ENCODE measurements at places on chromosomes 1 and 21.

- no peak for DNase-seq
These were observed 1.7 kb downstream of the OSCP1 start for GRCh38 chr1:36448530-36449056.

DNA sequence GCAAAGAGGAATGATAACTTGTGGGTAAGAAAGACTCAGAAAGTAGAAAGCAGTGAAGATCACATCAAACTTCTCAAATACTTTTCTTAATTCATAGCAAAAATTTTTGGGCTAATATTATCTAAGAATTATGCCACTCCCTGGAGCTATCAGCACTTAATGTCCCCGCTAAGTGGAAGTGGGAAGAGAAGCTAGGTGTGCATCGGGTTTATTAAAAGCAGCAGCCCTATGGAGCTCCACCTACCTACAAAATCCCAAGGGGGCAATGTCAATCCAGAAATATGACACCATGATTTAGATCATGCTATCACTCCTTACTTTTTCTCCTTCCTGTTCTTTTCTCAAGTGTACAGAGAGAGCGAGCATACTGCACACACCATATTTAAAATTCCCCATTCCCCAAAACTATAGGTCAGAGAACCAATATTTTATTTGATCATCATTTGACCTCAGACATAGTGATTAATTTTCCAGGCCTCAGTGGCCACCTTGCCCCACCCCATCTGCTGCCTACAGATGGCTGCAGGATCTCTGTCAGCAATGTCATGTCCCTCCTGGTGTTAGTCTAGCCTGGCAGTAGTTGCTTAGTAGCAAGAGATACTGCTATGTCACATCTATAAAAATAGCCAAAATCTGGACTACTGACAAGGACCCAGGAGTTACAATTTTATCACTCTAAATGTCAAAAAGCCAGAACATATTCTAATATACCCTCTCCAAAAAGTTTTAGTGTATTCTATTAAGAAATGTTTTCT, 66.6 kb downstream of the MAP3K21 start:
- DNase-seq, result no peak

DNA sequence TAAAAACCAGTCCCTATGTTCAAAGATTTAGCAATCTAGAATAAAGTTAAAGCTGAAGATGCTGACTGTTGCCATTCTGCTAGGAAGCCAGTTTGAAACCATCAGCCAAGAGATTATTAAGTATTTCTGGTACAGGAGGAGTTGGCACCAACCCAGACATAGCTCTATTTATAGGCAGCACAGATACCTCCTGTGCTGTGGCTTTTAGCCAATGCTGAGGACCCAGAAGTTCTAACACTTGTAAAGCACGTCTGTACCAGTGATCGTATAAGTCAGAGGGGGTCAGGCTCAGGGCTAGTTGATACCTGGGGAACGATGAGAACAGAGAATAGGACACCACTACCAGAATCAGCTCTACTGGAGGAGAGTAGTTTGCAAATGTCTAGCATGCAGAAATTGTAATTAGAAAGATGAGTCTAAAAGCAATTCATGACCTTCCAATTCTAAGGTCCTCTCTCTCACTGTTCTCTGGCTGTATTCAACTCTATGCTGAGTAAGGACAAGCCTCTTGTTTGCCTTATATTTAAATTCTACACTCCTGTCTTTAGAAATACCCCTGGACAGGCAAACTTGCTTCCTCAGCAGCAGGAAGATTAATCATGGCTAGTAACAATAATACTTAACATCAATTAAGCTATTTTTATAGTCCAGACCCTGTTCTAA, 96.8 kb upstream of the PALMD start:
- no peak for DNase-seq

GRCh38 chr1:234533034-234533891, 54.3 kb upstream of the TARBP1 start:
- DNase-seq, result no peak

DNA sequence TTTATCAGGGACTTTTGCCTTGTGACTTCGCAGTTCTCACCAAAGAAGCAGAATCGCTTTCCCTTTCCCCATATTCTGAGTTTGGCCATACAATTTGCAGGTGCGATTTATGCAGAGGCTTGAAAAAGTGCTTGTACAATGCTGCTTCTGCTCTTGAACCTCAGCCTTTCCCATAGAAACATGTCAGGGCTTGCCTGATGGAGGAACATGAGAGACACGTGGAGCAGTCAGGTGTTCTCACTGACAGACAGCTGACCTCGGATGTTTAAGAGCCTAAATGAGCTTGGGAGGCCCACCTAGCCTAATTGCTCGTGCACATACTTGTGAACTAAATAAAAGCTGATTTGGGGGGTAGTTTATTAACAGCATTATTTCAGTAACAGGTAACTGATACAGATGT, 290.0 kb downstream of the S1PR1 start:
- DNase-seq, result no peak

- no peak for DNase-seq
These were observed 11.7 kb downstream of the TNFSF18 start for GRCh38 chr1:173038875-173039554.

DNA sequence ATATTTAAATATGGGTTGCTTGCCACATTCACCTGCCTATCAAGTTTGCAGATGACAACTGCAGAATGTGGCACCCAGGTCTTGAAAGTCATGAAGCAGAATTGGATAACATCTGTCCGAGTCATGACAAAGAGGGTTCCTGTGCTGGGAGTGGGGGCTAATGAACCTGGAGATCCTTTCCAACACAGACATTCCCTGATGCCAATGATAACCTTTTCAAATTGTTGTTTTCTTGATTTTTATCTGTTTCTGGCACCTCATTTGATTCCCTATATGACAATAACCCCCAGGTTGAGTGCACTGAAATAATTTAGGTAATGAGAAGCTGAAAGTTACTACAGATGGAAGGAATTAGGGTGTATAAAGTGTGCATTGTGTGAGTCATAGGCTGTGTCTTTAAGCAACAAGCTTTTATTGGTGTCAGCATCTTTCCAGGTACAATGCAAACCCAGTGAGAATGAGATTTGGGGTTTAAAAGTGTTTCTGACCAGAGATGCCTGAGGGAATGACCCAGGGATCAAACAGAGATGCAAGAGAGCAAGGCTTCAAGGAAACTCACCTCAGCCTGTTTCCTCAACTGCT, 32.0 kb upstream of the IL10 start:
- no peak for DNase-seq

GRCh38 chr1:201268604-201269151, 14.6 kb upstream of the PKP1 start:
- no peak for DNase-seq

- no peak for DNase-seq
These were observed 45.5 kb upstream of the SPOCD1 start for GRCh38 chr1:31861346-31861745.

GRCh38 chr1:117414943-117415342, 47.7 kb downstream of the MAN1A2 start:
- no peak for DNase-seq

GRCh38 chr1:206021008-206021625, 2.6 kb downstream of the CTSE start:
- DNase-seq, result no peak

DNA sequence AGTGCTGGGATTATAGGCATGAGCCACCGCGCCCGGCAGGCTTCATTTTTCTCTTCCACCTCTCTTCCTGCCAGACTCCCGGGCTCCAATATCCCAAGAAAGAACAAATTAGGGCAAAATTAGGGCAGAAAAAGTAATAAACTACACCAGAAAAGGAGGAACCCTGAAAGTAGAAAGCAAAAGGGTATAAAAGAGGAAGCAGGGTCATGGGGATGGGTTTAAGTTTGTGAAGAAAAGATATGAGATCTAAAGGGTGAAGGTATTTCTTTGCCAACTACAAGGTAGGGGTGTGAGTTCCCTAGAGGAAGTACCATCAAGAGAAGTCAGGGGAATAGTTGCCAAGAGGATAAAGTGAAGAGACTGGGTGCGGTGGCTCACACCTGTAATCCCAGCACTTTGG, 9.9 kb downstream of the PTPN22 start:
- no peak for DNase-seq

DNA sequence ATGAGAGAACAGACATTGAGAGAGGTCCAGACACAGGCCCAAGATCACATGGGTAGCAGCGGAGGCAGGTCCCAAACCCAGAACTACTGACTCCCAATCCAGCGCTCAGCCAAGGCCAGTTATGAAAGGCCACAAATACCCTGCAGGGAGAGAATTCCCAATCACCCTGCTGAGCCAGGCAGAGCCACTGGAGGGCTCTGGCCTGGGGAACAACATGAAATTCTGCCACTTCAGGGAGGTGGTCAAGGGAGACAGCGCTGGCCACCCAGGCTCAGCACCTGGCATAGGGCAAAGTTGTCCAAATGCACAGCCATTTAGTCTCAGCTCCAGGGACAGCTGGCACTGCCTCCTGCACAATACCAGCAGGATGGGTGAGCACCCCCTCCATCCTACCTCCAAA, 27.5 kb downstream of the SLC9A1 start:
- no peak for DNase-seq

DNA sequence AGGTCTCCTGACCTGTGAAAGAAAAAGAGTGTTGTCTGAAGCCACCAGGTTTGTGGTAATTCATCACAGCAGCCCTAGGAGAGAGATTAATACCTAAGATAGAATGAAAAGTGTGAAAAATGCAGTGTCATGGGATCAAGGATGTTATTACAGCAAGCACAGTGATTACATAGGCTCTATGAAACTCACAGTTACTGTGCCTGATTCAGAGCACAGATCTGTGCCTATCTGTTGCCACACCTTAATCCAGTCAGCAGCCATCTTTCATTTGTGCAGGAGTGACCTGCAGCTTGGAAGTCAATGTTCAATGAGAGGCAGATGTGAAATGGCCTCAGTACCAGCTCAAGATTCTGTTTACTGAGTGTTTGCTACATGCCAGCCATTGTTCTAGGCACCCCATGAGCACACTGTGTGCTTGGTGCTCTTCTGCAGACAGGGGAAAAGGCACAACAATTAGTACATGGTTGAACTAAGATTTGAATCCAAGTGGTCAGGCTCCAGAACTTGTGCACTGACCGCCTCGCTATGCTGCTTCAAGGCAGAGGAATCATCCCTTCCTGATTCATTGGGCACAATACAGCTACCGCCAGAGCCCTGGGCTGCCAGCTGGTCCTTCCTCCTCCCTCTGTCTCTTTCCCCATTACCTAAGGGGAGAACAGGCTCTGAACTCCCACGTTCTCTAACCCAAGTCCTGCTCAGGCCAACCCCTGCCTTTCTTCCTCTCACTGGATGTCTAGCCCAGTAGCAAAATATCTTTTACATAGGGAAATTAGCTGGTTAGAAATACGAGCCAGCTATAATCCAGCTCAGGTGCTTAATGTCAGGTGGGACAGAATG, 56.3 kb upstream of the NEK2 start:
- DNase-seq, result no peak

GRCh38 chr1:179164494-179164893, 65.0 kb downstream of the ABL2 start:
- DNase-seq, result no peak

DNA sequence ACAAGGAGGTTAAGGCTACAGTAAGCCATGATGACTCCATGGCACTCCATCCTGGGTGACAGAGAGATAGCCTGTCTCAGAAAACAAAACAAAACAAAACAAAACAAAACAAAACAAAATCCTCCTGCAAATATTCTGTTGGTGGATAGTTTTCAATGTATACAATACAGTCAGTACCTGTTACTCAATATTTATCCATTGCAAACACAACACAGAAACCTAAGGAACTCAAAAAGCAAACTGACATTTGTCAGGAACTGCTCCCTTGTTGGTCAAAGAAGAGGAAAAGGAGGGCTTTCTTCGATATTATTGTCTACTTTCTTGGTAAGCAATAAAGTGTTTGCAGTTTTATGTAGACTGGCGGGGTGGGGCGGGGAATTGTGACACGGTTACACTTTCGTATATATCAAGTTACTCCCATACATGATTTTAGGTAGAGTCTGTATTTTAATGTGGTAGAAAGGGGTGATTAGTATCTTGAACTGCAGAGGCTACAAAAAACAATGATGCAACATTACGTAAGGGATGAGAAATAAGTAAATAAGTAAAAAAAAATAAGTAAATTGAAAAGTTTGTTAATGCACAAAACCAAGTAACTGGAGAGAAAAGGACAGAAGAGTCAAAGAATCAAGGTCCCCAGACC, 31.8 kb downstream of the APP start:
- DNase-seq, result no peak

GRCh38 chr21:46050668-46051378, 47.1 kb upstream of the COL6A2 start:
- DNase-seq, result no peak

GRCh38 chr1:76289692-76290091, 215.1 kb downstream of the ST6GALNAC3 start:
- DNase-seq, result no peak

- no peak for DNase-seq
These were observed 19.6 kb downstream of the CDC42BPA start for GRCh38 chr1:227298512-227299240.

- DNase-seq, result no peak
These were observed 123.8 kb upstream of the RAB4A start for GRCh38 chr1:229147072-229147471.

GRCh38 chr1:212946872-212947271, 3.5 kb upstream of the VASH2 start:
- DNase-seq, result no peak

- DNase-seq, result no peak
These were observed 21.7 kb upstream of the PROX1 start for GRCh38 chr1:213966122-213966521.

DNA sequence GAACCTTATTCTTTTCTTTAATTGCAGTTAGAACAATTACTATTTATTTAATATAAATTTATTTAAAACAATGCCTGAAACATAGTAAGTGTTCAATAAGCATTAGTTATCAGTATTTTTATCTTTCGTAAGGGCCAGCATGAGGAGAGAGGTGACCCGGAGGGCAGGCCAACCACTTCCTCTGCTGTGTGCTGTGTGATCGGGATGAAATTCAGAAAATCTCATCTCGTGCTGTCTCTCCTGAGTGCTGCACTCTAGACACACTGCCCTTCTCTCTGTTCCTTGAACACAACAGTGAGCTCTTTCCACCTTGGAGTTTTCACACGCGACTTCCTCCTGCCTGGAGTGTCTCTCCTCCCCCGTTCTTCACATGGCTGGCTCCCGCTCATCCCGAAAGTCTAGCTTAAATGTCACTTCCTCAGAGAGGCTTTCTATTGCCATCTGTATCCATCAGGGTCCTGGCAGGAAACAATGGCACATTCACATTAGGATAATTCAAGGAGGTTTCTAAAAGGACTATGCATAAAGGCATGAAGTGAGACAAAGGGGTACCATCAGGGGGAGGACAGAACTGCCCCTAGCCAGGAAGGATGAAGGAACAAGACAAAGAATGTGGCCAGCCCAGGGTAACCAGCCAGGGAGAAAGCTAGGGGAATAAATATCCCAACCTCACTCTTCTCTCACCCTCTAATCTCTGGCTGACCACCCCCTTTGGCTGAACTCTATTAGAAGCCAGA, 142.6 kb upstream of the GJB5 start:
- DNase-seq, result no peak

- no peak for DNase-seq
These were observed 538 bp downstream of the GBP2 start for GRCh38 chr1:89125240-89125912.
